COR-L47 (cell line): ENCODE measurements at places on chromosomes 4 and X.

DNA sequence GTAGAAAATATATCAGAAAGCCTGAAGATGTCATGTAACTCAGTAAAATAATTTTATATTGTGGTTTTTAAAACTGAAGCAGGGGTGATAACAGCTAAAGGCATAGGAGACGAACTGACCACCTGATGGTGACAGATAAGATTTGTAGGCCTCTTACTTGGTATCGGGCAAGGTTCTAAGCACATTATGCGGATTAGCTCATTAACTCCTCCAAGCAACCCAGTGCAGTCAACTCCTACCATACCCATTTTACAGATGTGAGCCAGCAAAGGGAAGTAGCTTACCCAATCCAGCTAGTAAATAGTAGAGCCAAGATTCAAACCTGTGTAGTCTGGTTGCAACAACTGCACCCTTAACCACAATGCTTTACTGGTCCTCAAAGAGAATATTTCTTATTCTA is 62.1 kb downstream of the CC2D2A start:
- DNase-seq, result no peak

- no peak for DNase-seq
These were observed 13.7 kb upstream of the SMIM20 start for GRCh38 chr4:25900310-25900709.

DNA sequence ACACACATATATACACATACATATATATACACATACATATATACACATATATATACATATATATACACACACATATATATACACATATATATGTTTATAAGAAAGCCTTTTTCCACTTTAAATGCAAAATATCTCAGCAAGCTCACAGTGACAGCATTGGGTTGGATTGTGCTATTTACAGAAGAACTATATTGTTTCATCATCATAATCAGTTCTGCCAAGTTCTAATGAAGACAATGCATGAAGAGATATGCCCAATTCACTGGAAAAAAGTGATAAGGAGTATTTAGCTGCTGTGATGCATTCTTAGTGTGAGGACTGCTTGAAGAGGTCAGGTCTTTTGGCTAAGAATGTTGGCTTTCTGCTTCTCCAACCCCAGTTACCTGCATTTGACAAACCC is 54.4 kb downstream of the RNF150 start:
- DNase-seq, result no peak

DNA sequence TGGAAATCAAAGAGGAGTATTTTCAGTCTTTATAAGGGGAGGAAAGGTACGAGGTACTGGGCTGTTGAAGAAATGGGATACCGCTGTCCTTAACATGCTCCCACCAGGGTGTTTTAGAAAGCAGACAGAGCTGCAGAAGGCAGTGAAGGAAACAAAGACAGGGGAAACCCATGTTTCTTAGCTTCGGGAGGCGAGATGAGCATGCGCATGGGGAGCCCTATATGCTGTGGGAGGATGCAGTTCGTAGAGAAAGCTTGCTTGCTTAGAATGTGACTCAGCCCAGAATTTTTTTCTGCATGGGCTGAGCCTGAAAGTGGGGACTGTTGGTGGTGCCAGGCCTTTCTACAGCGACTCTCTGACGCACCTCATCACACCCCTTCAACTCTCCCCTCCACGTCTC is 28.8 kb upstream of the SCOC start:
- DNase-seq, result no peak

GRCh38 chr4:7781366-7781765 is 158.3 kb downstream of the AFAP1 start:
- DNase-seq, result no peak

DNA sequence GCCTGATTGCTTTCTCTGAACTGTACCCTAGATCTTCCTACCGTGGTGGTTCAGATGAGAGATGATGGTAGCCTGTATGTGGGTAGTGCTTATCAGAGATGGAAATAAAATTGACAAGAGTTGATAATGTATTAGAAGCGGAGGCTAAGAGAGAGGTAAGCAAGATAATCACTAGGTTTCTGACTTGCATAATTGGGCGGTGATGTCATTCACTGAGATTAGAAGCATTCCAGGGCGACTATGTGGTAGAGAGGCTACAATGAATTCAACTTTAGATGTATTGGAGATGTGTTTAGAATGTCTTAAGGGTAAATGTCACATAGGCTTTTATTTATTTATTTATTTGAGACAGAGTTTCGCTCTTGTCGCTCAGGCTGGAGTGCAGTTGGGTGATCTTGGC is 415 bp upstream of the TENM3 start:
- no peak for DNase-seq

- no peak for DNase-seq
These were observed 1477.7 kb upstream of the IGFBP7 start for GRCh38 chr4:58587856-58588255.

- DNase-seq, result no peak
These were observed 234.9 kb upstream of the GIMD1 start for GRCh38 chr4:106603471-106603870.

GRCh38 chr4:72323227-72323626 is 245.8 kb downstream of the ADAMTS3 start:
- no peak for DNase-seq

DNA sequence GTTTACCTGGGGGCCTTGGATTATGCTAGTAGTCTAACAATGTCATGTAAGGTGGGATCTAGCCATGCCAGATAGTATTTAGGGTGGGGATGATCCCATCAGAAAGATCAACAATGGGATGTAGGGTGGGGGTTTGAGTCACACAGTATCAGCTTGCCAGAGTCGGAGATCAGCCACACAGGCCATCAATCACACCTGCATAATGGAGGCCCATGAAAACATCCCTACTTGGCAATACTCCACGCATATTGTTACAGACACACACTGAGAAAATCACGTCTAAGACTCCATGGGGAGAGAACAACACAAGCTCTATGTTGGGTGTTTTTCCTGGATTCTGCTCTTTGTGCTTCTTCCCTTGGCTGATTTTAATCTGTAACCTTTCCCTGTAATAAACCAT is 49.5 kb upstream of the SLC25A4 start:
- DNase-seq, result peak; percentile 30

DNA sequence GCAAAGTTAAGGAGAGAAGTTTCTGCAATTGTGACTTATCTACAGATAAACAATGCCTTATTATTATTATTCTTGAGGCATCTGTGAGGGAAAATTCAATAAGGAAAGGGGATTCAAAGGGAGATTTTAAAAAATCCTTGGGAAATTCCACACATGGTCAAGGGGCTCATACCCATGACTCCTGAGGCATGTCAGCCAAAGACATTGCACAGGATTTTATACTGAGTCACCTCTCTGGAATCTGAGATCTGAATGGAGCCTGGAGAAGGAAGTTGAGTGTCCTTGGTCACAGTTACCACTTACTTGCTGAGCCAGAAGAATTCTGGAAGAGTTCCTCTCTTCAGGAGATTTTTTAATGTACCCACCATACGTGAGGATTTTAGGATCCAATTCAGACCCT is 14.4 kb upstream of the CXCL8 start:
- no peak for DNase-seq

DNA sequence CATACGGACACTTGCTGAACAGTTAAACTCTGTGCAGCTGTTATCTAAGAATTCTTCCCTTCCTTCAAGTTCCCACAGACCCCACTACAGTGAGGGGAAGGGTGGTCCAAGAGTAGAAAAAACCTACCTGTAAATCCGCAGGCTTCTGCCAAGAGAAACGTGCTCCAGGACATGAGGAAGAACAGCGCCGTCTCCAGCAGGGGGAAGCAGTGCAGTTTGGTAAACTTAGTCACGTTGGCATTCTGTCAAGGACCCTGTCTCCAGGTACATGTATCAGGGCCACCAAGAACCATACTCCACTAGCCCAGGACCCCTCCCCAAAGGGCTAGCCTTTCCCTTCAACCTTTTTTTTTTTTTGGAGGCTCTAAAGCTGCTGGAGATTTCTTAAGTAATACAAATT is 79.9 kb downstream of the CHST7 start:
- DNase-seq, result peak; percentile 20

GRCh38 chr4:124459941-124460310 is 252.6 kb downstream of the ANKRD50 start:
- no peak for DNase-seq

GRCh38 chr4:87298362-87298761 is 24.3 kb downstream of the HSD17B13 start:
- no peak for DNase-seq

- no peak for DNase-seq
These were observed 169.7 kb downstream of the FRMPD4 start for GRCh38 chrX:12307961-12308360.

DNA sequence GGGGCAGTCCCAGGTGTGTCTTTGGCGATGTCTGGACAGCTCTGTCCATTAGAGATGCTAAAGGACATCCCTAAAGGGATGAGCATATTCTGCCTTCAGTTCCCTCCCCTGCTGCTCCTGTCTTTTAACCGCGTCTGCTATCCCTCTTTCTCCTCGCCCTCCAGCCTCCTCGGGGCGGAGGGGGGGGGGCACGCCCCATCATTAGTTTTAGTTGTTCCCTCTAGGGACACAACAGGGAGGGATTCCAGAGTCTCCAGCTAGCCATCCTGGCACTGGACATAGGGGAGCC is 1.1 kb downstream of the MSL3 start:
- DNase-seq, result no peak

DNA sequence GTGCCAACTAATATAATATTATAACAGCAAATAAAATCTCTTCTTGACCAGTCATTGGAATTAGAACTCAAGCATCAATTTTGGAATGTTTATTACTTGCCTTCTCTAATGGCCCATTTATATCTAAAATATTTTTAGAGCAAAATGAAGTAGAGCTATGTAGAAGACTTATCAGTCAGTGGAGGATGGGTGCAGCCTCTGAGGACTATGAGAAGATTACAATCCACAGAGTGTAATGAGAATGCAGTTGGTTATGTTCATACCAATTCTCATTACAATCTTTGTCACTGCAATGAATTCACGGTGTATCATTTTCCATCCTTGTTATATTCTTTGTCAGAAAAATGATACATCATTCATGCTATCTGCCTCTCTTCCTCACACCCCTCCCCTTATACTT is 878.1 kb downstream of the CENPC start:
- DNase-seq, result no peak

DNA sequence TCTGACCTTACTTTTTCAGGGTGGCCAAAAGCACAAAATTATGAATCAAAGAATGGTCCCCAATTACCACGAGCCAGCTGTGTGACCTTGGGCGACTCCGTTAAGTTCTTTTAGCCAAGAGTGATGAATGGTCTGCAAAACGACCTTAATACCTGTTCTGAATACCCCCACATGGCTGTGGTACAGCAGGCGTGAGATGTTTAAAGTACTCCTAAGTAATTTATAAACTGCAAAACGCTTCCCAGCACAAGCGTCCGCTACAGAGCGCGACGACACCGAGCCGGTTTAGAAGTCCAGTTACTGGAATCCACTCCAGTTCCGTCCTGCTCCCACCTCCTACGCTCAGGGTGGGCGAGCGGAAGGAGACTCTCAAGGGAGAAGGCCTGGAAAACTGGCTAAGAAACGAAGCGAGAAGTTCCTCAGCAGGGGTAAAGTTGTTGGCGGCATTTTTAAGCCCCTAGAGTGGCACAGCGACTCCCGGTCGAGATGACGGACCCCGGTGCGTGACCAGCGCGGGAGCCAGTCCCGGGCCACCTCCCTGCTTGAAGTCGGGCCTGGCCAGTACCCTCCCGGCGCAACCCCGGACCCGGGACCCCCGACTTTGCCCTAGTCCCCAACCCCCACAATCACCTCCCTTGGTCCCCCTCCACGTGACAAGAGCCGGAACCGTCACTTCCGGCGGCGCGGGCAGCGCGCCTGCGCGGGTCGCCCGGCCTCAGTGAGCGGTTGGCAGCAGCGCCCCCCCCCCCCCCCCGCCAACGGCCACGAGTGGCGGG is 659 bp upstream of the BMP2K start:
- DNase-seq, result peak; percentile 74

DNA sequence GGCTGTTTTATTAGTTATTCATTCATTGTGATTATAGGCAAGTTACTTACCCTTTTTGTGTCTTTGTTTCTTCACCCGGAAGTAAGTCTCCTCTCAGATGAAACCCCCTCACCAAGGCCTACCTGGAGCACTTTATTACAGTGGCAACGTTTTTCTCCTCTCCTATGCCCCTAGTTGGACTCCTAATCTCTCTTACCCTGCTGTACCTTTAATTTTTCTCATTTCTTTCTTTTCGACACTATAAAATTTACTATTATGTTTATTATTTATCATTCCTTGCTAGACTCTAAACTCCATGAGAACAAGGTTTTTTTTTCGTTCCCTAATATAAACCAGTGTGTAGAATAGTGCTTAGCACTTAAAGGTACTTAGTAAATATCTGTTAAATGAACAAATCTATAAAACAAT is 17.5 kb downstream of the STAP1 start:
- DNase-seq, result no peak

DNA sequence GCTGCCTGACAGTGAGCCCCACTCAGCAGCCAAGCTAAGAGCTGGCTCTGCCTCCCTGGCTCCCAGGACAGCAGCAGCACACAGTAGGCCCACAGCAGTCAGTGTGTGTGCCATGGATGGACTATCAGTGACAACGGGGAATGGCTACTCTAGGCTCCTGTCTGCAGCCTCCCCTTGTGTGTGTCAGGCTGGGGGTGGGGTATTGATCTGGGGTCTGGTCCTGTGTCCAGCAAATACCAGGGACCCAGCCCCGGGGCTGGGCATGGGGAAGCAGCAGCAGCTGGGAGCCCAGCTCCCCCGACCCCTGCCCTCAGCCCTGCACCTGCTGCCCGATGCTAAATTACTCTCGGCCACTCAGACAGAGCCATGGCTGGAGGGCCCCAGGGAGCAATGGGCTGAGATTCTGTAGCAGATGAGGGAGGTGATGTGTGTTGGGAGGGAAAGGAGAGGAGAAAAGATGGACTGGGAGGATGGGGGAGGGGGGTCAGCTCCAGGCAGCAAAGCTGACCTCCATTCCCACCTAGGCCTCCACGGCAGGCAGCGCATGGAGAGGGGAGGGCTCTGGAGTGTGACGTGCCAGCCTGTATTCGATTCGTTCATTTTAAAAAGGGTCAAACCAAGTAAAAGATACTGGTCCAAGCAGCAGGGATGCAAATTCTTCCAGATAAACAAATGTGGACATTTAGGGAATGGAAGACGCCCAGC is 61.3 kb upstream of the CRMP1 start:
- no peak for DNase-seq

DNA sequence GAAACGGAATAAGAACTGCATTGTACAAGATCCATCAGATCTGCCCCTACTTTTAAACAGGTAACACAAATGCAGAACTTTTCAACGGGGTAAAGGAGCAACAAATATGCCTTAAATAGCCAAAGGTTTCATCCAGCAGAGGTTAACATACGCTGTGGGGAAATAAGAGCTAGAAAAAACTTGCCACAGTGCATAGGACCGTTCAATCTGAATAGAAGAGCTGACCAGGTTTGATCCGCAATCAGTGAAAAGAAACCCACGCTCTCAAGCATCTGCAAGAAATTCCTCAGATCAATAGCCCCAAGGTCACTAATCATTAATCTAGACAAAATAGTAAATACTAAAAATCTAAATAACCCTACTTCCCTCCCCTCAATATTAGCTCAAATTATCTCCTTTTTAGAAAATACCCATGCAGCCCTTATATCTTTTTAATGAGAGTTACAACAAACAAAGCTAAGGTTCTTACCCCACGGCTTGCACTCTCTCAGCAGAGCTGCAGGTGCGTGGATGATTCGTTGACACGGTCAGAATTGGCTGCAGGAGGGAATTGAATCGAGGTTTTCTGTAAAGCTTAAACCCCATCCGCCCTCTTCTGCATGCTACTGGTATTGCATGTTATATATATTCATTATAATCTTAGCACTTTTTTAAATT is at the start of gene TLR10:
TSS of gene TLR10 (minus strand) at position 539 of the 657 bp plus-strand sequence. CDS start 7,400 bp downstream, outside the sequence.
- DNase-seq, result peak; percentile 61

GRCh38 chr4:150949943-150950342 is 65.1 kb downstream of the LRBA start:
- no peak for DNase-seq

- no peak for DNase-seq
These were observed 25.7 kb downstream of the SH3RF1 start for GRCh38 chr4:169245061-169245460.

- DNase-seq, result no peak
These were observed 1485.5 kb downstream of the TECRL start for GRCh38 chr4:62923783-62924182.
